ENCODE measurements at places on chromosomes 16 and 17.

DNA sequence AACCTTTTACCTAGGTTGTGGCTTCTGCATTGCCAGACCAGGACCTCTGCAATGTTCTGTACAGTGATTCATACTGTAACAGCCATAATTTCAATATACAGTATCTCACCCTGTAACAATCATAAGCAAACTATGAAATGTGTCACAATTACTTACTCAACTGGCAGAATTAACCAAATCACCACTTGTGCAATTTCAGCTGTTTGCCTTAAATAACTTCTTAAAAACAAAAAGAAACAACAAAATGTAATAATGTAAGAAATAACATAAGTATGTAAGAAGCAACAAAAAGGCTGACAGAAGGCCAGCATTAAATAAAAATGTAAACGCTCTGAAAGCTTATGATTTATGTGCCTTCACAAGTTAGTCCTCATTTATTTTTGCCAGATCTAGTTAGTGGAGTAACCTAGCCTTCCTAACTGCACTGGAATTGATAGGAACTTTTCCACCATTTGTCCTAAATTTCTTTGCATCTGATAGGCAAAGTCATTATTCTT lies 96.9 kb downstream of the SKAP1 start:
- no peak for DNase-seq

GRCh38 chr17:81870131-81870980 lies 781 bp downstream of the ARHGDIA start:
- no peak for DNase-seq

DNA sequence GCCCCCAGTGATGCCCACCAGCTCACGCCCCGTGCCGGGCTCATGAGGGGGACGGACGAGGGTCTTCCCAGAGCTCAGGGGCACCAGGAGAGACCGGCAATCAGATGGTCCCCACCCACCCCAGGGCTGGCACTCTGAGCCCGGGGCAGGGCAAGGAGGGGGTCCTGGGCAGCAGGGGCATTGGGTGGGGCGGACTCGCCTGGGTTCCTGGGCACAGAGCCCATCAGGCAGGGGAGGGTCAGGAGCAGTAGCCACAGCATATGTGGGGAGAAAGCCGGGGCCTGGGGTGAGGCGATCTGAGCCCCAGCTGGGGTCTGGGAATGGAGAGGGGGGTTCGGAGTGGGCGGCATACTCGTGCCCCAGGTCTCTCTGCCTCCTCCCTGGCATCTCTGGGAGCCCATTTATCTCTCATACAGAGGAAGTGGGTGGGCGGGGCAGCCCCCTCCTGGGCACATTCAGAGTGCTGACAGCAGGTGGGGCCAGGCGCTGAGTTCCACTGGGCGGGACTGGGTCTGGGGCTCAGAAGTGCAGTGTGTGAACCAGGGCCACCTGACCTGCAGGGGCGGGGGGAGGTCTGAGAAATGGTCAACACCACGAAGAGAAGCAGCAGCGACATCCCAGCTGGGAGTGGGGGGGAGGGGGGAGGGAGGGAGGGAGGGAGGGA lies 20.5 kb upstream of the UBE2I start:
- no peak for DNase-seq

GRCh38 chr16:48818257-48818656 lies 208.3 kb upstream of the N4BP1 start:
- no peak for DNase-seq

DNA sequence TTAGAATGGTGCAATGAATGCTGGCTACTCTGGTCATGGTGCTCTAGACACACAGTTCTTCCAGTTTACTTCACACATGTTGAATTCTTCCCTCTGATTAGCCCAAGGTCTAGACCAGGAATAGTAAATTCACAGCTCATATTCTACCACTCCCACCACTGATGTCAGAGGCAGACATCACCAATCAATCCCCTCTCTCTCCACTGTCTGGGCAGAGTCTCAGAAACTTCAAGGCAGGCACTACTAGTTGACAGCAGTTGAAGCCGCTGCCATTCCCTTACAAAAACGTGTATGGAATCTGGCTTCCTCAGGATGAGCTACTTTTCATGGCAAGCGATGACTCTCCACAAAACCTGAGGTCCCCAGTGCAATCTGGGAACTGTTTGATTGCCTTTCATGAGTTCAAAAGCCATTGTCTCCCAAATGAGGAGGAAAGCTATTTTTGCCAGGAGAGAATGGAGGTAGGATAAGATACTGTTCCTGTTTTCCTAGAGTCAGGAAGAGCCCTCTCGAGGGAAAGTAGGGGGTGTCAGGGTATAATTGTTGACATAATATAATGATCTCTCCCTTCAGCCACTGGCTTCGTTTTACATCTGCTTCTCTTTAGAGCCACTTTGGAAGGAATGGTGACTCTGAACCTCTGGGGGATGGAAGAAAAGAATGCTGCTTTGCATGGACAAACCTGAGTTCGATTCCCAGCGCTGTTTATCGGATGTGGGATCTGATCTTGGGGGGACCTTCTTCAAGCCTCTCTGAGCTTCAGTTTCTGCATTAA lies 90.0 kb downstream of the FOXL1 start:
- no peak for DNase-seq

DNA sequence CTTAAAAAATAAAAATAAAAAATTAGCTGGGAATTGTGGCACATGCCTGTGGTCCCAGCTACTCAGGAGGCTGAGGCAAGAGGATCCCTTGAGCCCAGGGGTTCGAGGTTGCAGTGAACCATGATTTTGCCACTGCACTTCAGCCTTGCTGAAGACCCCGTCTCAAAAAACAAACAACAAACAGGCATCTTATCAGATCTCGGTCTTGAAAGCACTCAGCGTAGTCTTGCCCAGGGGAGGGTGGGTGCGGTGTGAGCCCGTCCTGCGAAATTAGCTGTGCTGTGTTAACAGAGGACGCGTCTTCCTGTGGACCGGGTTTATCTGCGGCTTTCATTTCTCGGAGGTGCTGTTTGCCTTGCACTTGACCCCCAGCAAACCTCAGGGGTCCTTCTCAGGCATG lies 5.4 kb downstream of the GAA start:
- DNase-seq = no peak

DNA sequence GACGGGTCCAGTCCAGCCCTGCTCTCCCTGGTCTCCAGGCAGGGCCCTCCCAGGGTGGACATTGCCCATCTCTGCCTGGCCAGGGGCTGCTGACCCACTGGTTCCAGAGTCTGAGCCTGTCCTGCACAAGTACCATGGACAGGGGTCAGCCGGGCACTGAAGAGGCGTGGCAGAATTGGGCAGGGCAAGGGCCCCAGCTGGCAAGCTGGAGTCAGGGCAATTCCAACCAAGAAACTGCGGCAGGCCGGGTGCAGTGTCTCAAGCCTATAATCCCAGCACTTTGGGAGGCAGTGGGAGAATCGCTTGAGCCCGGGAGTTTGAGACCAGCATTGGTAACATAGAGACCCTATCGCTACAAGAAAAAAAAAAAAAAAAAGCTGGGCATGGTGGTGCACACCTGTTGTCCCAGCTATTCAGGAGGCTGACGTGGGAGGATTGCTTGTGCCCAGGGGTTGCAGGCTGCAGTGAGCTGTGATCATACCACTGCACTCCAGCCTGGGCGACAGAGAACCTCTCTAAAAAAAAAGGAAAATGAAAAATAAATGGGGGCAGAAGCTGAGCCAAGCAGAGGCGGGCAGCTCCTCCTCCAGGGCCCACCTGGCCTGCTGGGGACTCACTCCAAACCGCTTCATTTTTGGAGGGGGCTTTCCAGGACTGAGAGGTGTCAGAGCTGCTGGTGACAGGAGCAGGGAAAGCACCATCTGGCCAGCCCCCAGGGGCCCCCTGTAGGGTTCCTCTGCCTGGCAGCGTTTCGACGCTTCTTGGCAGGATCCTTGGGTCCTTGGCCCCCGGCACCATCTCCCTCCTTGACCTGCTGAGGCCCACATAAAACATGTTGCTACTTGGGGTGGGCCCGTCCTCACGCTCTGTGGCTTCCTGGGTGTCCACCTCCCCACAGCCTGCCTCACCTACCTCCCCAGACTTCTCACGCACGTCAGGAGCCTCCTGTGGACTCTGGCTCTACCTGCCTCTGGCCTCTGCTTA lies 2.9 kb upstream of the MAFG start:
- DNase-seq = no peak

DNA sequence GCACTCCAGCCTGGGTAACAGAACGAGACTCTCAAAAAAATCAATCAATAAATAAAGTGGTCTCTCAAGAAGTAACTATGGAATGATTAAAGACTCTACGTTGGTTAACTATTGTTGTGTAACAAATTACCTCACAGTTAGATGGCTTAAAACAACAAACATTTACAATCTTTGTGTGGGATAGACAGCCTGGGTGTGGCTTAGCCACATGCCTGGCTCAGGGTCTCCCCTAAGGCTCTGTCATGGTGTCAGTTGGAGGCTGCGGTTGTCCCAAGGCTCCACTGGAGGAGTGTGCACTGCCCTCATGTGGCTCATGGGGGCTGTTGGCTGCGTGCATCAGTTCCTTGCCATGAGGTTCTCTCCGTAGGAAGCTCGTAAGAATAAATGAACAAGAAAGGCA lies 294.5 kb downstream of the SNX29 start:
- no peak for DNase-seq

GRCh38 chr17:18921485-18921884 lies 30.5 kb upstream of the SLC5A10 start:
- DNase-seq = no peak

- DNase-seq = no peak
Measured at GRCh38 chr17:38469875-38470274, 41.6 kb downstream of the ARHGAP23 start.

GRCh38 chr17:47821424-47822391 lies at the start of gene OSBPL7:
Gene OSBPL7 (minus strand): TSS chr17:47821794. CDS start chr17:47820278, 1,516 bp downstream.
- peak; percentile 57 for DNase-seq

GRCh38 chr16:31528523-31529107 lies 915 bp downstream of the AHSP start:
- no peak for DNase-seq

DNA sequence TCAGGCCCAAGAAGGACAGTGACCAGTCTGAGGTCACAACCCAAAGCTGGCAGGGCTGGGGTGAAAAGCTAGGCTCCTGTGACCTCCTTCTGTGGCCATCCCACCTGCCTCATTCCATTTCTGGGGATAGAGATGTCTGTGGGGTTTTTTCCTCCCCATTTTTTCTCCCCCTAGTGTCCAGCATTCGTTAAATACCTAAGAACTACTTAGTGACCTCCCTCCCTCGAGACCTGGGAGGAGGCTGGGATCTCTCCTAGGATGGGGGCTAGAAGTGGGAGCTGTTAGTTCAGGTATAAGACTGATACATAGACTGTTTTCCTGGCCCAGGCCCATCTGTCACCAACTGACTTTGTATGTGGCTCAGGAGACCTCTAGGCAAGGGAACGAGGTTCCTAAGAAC lies 20.5 kb upstream of the STAC2 start:
- no peak for DNase-seq

GRCh38 chr17:15967706-15968399 lies 22.9 kb downstream of the ADORA2B start:
- no peak for DNase-seq

- no peak for DNase-seq
Measured at GRCh38 chr17:38568274-38568673, 37.5 kb downstream of the SRCIN1 start.

DNA sequence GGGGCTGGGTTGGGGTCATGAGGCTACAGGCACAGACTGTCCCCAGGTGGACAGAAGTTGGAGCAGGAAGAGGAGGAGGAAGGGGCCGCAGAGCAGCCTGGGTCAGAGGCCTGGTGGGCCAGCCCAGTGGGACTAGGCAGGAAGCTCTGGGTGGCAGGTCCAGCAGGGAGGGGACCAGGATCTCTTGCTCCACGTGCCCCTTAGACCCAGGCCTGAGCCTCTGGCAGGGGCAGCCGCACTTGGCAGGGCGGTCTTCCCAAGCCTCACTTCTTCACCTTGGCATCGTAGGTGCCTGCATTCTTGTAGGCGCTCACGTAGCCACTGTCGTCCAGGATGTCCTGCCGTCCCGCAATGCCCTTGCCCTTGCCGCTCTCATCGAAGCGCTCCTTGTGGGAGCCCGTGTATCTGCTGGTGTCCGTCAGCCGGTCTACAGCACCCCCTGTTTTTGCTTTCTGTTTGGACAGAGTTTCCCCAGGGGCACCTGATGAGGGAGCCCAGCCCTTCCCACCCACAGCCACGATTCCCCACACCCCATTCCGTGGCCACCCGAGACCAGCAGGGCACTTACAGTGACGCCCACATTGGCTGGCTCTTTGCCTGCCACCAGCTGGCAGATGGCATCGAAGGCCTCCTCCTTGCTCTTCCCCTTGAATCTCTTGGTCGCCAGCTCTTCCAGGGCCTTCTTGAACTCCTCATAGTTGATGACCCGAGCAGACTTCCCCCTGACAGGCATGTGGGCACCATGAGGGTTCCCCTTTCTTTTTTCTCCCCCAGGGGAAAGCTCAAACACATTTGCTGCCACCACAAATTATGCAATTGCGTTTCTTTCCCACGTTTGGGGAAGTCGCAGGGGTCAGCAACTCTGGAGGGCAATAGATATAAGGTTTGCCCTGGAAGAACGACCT lies 3.1 kb downstream of the TPPP3 start:
- no peak for DNase-seq

DNA sequence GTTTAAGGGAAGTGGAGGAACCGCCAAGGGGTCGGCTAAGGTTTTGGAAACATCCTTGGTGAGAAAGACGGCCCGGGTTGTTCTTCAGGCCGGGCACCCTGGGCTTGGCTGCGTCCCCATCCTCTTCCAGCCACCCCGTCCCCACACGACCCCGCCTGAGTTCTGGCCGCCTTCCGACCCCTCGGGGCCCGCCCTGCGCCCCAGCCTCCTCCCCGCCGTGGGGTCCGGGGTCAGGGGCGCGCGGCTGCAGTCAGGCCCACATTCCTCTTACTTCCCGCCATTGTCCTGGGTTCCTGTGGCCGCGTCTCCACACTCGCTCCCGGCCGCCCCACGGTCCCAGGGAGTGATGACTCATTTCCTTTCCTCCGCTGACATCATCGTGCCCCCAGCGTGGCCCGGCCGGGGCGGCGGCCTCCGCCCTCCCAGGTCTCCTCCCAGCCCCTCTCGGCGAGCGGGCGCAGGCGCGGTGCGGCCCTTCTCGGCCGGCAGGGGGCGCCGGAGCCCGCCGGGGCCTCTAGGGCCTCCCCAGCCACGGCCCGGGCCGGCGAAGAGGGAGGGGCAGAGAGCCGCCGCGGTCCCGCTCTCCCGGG lies 59.6 kb downstream of the WSB1 start:
- peak; percentile 76 for DNase-seq

- DNase-seq = no peak
Measured at GRCh38 chr17:32901743-32902142, 24.8 kb upstream of the MYO1D start.

- no peak for DNase-seq
Measured at GRCh38 chr16:24991349-24991748, 23.8 kb downstream of the ARHGAP17 start.

- no peak for DNase-seq
Measured at GRCh38 chr16:87930456-87930855, 5.9 kb downstream of the CA5A start.

- no peak for DNase-seq
Measured at GRCh38 chr17:78826836-78827509, 13.6 kb downstream of the USP36 start.

Data from stimulated activated CD8-positive, alpha-beta memory T cell treated with anti-CD3 and anti-CD28 coated beads, Interleukin-7, amount 100 ng/mL, for 4 hours (primary cell).